Hypothalamus (tissue), 51 donors: ENCODE measurements at places on chromosomes 3 and 15.

DNA sequence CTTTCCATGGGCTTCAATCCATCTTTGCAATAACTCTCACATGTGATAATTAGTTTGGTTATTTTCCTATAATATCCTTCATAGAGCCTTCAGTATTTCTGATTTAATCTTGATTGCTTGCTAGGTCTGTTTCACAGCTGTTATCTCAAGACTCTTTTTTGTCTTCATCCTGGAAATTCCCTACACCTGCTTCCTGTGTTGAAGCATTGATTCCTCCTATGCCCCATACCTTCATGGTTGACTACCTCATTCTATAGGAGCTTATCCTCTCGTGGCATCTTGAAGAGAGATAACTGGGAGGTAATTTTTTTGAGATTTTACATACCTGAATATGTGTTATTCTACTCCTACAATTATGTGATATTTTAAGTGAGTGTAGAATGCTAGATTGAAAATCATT, 26.7 kb downstream of the PIK3CA start:
- no peak for DNase-seq

- DNase-seq = no peak
Observed at GRCh38 chr15:88624971-88625490, 3.9 kb downstream of the AEN start.

DNA sequence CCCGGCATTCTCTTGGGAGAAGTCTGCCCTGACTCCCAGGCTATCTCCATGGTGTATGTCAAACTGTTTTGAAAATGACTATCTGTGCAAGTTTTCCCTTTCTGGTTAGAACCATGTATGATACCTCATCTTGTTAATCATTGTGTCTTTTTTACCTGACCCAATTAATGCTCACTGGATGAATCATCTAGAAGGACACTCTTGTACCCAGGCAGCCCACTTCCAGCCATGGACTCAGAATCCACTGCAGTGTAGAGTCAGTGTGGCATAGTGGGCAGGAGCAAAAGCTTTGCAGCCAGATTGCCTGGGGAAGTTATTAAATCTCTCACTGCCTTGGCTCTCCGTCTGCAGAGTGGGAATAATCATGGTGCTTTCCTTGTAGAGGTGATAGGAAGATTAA, 1.2 kb downstream of the FAM3D start:
- no peak for DNase-seq

DNA sequence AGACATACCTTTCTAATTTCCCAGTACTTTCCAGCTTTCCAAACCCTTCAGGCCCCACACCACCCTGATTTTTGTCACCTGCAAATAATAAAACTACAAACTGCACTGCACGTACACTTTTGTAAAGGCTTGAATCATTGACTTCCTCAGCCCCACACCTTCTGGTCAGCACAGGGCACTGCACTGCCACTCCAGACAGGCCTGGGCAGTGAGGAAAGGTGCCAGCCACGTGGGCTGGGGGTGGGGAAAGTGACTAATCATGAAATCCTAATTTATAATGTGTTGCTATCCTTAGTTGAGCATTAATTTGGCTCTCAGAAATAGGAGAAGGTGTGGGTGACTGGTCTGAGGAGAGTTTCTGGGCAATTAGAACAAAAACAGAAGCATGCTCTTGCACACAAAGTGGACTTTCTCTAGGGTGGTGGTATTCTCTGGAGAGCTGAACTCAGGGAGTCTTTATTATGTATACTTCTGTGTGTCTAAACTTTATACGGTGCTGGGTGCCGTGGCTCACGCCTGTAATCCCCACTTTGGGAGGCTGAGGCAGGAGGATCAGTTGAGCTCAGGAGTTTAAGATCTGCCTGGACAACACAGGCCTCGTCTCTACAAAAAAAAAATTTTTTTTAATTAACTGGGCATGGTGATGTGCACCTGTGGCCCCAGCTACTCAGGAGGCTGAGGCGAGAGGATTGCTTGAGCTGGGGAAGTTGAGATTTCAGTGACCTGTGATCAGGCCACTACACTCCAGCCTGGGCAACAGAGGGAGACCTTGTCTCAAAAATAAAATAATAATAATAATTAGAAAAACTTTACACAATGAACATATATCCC, 58.2 kb upstream of the FLNB start:
- no peak for DNase-seq

DNA sequence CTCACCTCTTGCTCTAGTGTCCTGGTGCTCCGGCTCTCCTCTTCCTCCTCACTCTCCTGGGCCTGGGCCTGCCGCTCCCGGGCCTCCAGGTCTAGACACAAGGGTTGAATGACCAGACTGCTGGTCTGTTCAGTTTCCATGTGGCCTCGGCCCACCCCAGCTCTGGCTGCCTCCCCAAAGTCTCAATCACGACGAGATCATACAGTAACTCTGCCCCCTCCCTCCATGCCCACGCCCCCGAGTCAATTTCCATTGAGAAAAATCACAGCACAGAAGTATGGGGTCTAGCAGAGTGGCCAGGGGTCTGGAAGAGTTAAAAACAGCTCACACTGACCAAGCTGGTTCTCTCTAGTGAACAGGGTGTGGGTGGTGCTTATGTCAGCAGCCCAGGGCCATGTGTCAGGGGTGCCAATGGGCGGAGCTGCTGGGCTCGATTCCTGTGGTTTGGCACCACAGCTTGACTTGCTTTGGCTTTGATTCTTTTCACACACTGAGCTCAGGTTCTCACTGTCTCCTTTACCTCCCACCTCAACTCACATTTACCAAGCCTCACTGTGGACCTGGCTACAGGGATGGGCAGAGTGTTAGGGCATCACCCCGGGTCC, 6.9 kb downstream of the C15orf62 start:
- DNase-seq = no peak

GRCh38 chr15:29050870-29051269, 165.1 kb downstream of the APBA2 start:
- DNase-seq = no peak
